ENCODE measurements at places on chromosomes 3 and 15. TPM values are rescaled to one million over a fixed set of nuclear protein-coding genes. Genes with fewer than 3 reads are reported as not detected.
A peak's percentile ranks its signal among the peaks of the same experiment; 100 is the strongest.

Gene GPR62
- polyA plus RNA-seq, result 0.48 TPM

DNA sequence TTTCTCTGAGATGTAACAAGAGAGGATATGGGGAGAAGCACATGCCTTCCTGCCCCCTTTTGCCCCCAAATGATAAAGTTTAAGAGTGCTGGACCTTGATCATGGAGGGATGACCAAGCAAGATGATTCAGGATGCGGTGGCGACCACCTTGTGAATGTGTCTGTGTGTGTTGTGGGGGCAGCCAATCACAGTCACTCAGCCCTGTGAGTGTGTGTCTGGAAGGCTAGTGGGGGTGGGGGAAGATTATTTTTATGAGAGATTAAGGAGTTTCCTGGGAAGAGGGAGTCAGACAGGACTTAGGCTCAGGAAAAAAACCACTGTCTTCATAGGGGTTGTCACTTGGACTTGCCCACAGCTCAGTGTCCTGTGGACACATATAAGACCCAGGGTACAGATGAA lies 57.8 kb upstream of the KY start:
- DNase-seq, result no peak

Gene MFSD1
- polyA plus RNA-seq, result 59.0 TPM

- DNase-seq, result no peak
Measured at GRCh38 chr3:64922213-64922612, 234.4 kb upstream of the ADAMTS9 start.

Gene CPNE4
- 0.68 TPM for polyA plus RNA-seq

Gene ILDR1
- polyA plus RNA-seq, result 7.4 TPM

DNA sequence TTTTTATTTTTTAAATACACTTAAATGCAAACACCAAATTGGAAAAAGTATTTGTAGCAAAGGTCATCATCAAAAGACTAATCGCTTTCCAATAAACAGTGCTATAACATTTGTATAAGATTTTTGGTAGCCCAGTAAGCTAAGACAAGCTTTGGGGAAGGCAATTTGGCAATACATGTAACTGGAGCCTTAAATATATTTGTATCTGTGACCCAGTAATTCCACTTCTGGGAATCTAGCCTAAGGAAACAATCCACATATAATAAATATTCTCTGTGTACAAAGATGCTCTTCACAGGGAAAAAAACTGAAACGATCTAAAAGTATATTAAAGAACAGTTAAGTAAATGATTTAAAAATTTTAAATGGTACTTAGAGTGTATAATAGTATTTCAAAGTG lies 65.5 kb upstream of the TJP1 start:
- DNase-seq, result peak; percentile 50

GRCh38 chr3:182848906-182849305 lies 55.6 kb downstream of the ATP11B start:
- DNase-seq, result no peak

DNA sequence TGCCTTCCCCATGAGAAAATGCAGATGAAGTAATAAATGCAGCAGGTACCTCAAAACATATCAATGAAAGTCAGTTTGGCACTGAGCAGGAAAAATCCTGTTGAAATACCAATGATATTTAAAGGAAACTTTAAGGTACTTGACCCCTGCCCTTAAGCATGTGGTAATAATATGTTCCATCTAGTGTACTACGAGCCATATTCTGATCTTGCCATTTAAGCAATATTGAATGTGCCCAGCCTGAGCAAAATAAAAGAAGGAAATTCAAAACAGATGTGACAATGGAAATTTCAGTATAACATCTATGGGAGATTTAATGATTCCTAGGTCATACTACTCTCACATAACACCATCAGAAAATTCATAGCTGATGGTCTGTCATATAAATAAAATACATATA lies 191.8 kb upstream of the CGNL1 start:
- DNase-seq, result no peak
